ENCODE measurements at places on chromosomes 16 and 17.
A peak's percentile ranks its signal among the peaks of the same experiment; 100 is the strongest.

- DNase-seq: no peak
Observed at GRCh38 chr17:4534928-4535666, 20.1 kb downstream of the MYBBP1A start.

- no peak for DNase-seq
Observed at GRCh38 chr17:38809828-38810227, 10.5 kb upstream of the PIP4K2B start.

DNA sequence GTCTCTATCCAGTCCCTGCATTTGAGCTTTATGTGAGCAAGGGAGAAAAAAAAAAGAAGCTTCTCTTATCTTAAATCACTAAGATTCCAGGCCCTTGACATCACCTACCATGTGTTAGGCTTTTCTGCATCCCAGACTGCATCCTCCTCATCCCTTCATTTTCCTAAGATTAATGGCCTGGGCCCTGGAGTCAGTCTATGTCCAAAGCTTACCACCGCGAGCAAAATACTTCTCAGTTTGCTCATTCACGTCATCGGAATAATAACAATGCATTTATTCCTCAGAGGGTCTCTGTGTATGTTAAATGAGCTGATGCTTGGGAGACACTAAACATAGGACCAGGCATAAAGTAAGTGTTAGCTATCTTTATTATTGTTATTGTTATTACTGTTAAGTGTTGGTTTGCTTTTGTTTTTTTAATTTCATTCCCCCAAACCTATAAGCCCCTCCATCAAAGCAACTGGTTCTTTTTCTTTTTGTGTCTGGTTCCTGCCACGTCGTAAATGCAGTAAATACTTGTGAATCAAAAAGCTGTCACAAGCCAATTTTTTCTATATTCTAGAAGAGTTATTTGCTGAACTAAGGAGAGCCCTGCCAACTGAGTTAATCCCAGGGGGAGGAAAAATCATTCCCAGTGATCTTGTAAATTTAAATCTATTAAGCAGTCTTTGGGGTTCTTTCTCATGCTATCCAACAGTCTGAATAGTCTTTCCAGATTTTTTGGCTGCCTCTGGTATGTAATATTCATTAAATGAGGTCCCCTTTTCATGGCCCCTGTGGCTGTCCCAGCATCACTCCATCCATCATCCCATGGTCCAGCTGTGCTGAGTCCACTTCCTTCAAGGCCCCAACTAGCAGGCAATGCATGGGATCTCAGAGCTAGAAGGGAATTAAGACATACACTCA is 46.5 kb downstream of the VAT1L start:
- no peak for DNase-seq

- no peak for DNase-seq
Observed at GRCh38 chr17:81189670-81190530, 23.9 kb upstream of the AATK start.

- no peak for DNase-seq
Observed at GRCh38 chr17:28906706-28907438, 4.0 kb upstream of the DHRS13 start.

DNA sequence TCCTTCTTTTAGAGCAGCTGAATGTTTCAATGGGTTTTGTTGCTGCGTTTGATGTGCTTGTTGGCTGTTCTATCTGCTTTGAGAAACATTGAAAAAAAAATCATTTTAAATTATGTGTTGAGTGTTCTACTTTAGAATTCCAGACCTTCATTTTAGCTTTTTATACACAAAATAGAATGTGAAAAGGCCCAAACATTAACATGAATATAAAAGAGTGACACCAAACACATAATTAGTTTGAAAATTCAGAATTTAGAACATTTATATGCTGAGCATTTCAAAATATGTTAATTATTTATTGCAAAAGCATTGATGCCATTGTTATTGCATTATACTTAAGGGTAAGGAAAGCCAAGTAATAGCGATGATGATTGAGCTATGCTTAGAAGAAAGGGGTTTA is 2.9 kb downstream of the NFAT5 start:
- no peak for DNase-seq

DNA sequence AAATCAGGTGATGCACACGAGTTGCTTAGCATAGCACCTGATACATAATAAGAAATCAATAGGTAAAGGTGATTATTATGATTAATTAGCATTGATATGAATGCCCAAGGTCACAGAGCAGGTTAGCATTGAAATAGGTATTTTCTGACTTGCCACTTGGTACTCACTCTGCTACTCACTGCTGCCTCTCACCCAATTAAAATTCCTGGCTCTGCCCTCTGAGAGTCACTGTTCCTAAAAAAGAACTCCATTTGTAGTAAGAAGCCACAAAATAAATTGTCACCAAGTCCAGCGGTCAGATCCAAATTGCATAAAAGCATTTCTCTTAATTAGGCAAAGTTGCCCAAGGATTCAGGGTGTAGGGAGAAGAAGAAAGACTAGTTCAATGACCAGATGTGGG is 8.9 kb upstream of the GRIN2A start:
- no peak for DNase-seq

GRCh38 chr17:42271006-42271778 is 5.0 kb downstream of the STAT5B start:
- no peak for DNase-seq

GRCh38 chr17:34917381-34917780 is 43.9 kb downstream of the CCT6B start:
- no peak for DNase-seq

DNA sequence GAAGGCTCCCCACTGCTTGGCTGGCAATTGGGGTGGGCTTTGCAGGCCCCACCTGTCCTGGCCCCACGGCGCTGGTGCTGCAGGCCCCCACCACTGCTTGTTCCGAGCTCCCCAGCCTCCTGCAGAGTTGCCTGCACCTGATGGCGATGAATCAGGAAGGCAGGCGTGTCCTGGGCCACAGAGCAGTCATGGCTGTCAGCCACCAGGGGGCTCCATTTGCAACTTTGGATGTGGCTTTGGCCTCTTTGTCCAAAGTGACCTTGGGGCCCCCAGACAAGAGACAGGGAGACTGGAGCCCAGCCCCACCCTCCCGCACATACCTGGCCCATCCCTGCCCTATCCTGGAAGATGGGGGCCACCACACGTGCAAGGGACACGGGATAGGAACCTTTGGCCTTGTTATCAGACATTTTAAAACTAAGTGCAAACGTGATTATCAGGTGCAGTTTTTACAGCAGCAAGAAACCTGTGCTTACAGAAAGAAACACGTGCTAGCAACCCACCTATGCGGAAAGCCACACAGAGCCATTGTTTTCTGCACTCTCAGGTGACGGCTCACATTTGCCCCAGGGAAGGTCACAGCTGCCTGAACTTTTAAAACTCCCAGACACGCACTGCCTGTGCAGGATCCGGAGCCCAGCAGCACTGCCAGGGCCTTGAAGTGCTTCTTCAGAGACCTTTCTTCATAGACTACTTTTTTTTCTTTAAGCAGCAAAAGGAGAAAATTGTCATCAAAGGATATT is at the start of gene DNASE1:
Gene DNASE1 (plus strand): TSS at position 443 of the 743 bp plus-strand sequence. CDS start 683 bp downstream, outside the sequence.
- DNase-seq: peak; percentile 13

- DNase-seq: no peak
Observed at GRCh38 chr16:30914830-30915229, 8.5 kb upstream of the FBXL19 start.

DNA sequence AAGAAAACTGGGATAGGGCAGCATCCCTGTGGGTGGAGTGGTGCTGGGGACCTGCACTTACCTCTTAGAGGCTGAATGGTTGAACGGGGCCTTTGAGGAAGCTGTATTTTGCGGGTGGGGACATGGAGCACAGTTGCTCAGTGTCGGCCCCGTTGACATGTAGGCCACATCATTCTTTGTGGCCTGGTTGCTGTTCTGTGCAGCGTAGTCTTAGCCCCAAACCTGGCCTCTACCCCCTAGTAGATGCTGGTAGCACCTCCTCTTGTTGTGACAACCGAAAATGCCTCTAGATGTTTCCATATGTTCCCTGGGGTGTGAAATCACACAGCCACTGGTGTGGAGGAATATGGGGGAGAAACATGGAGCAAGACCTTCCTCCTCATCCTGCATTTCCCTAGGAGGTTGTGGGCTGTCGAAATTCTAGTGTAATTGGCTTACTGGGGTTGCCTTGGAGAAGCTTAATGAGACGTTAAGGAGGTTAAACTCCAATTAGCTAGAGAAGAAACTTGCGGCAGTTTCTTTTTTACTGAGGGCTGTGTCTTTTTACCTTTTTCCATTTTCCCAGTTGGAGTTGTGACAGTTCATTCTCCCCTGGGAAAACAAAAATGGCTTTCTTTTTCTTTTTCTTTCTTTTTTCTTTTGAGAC is 9.4 kb downstream of the ABCC1 start:
- no peak for DNase-seq

DNA sequence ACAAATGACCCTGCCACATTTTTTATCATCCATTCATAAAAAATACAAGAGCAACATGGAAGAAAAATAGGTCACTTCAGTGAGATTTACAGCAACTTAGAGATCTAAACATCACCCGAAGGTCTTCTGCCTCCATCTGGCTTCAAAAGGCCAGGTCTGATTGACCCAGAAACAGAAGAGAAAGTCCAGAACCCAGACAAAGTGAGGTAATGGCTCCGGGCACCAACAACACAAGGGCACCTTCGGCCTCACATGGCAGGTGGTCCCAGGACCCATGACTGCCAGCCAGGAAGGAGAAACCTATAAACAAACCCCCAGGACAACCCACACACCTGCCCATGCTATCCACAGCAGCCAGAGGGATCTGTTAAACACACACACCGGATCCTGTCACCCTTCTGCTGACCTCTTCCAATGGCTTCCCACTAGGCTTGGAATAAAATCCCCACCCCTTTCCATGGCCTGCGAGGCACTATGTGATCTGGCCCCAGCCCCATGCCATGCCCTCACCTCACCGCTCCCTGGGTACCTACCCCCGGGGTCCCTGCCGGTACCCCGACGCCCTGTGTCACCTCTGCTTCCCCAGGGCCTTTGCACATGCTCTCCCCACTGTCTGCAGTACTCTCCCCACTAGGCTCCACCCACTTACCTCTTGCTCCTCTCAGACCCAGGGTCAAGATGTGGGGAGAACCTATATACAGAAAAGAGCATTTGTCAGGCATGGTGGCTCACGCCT is 149.1 kb downstream of the ZNF423 start:
- no peak for DNase-seq

GRCh38 chr16:49608098-49608497 is 234.5 kb downstream of the C16orf78 start:
- peak; percentile 49 for DNase-seq

GRCh38 chr16:83933885-83934683 is 19.0 kb upstream of the OSGIN1 start:
- no peak for DNase-seq

DNA sequence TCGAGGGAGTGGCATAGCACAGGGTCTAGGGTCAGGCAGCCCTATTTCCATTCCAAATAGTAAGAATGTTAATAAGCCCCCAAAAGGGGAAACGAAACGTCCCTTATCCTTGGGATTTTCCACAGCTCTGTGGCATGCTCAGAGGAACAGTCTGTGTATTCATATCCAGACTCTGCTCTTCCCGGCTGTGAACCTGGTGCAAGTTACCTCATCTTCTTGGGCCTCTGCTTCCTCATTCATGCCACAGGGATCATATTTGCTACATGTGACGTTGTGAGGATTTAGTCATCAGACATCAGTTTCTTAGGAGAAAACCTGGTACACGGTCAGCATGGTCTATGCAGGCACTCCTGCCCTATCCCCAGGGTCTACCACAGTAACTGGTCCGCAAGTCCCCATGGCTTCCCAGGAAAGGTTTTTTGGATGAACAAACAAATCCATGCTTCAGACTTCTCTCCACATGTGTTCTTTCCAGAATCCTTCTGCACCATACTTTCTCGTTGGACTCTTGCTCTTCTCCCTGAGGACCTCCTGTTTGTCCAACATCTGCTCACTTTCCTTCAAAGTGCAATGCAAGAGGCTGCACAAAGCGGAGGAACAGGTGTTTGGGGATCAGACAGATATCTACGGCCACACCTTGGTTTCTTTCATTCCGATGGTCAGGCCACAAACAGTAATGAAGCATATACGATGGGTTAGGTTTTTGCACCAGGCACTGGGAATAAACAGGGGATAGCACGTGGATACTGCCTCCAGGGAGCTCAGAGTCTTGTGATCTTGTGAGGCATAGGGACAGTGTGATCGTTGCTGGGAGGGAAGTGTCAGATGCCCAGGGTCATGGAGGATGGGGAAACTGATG is 17.7 kb downstream of the GLP2R start:
- no peak for DNase-seq

- DNase-seq: no peak
Observed at GRCh38 chr17:44787271-44787940, 28.6 kb downstream of the ADAM11 start.

DNA sequence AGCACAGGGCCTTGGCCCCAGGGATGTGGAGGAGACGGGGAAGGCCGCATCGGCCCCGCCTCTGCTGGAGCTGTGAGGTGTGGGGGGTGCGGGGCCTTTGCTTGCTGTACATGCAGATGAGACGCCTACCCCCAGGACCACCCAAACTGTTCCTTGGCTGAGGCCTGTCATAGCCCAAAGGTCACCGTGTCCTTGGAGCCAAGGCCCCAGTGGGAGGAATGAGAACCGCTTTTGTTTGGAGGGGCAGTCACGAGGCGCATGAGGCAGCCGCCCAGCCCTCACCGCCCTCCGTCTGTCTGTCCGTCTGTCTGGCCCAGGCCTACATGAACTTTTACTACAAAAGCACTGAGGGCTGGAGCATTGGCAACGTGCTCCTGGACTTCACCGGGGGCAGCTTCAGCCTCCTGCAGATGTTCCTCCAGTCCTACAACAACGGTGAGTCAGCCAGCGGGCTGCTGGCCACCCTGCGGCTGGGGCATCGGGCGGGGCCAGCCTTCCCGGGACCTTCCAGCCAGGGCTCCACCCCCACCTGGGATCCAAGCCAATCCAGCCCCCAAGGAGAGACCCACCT is 8.8 kb downstream of the TAX1BP3 start:
- no peak for DNase-seq

GRCh38 chr17:4514206-4514605 is 15.5 kb downstream of the SPNS2 start:
- no peak for DNase-seq

- DNase-seq: no peak
Observed at GRCh38 chr16:87045466-87046216, 271.6 kb downstream of the C16orf95 start.

DNA sequence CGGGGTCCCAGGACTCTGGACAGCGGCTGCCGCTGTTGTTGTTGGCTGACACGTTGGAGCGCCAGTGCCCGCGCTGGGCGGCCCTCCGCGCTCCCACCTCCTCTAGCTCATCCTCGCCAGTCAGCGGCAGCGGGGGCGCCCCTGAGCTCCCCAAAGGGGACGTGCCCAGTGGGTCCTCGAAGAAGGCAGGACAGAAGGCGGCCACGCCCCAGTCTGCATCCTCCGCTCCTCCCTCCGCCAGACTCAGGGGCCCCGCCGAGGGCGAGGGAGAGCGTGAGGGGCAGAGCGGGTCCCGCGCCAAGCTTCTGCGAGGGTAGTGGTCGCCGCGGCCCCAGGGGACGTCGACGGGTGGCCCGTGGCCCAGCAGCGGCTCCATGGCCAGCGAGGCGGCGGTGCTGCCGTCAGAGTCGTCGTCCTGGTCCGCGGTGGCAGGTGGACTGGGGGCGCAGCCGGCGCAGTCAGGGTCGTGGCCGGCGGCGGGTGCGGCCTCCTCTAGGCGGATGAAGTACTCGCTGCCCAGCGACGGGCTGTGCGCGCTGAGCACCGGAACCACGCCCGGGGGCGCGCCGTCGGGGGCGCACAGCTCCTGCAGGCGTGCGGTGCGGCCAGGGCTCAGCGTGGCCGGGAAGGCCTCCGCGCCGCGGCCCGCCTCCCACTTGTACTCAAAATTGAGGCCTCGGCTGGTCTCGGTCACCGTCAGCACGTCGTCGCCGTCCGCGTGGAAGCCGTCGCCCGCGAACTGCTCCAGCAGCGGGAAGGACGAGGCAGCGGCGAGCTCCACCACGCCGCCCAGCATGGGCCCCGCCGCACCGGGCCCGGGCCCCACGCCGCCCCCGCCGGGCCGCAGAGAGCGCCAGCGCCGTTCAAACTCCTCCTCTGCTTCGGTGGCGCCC is 43.2 kb upstream of the PVALEF start:
- no peak for DNase-seq
